ENCODE measurements at places on chromosomes 16 and 17. TPM values are rescaled to one million over a fixed set of nuclear protein-coding genes. Genes with fewer than 3 reads are reported as not detected.
A peak's percentile ranks its signal among the peaks of the same experiment; 100 is the strongest.

DNA sequence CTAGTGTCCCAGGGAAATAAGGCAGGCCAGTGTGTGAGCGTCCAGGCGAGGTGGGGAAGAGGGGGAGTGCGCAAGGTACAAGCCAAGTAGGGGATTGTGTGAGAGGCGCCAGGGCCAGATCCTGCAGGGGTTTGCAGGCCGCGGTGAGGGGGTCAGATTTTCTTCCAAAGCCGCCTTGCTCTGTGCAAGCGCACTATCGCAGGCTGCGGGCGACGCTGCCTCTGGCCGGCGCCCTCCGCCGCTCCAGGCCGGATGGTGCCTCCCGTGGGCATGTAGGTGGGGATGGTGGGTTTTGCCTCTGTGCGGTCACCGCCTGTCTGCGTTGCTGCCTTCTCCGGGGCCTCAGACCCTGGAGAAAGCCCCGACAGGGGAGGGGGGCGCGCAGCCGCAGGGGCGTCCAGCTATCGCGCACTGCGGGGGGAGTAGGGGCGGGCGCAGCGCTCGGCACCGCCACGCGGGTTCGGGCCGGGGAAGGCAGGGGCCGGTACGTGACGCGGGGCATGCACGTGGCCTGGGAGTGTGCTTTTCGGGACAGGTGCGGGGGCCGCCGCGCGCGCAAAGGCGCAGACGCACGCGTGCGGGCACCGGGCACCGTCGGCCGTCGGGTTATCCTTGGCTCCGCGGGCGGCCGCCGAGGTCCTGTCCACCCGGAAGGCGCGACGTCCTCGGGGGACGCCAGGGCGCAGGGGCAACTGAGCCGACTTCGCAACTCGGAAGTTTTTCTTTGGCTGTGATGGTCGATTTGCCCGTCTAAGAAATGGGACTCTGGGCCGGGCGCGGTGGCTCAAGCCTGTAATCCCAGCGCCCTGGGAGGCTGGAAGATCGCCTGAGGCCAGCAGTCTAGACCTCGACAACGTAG is 1.1 kb upstream of the HAPSTR1 start:
- no peak for DNase-seq

- DNase-seq = peak; percentile 63
Measured at GRCh38 chr17:50151937-50152547, 1.6 kb upstream of the PPP1R9B start.

Gene RGS9
- 2.0 TPM for total RNA-seq

DNA sequence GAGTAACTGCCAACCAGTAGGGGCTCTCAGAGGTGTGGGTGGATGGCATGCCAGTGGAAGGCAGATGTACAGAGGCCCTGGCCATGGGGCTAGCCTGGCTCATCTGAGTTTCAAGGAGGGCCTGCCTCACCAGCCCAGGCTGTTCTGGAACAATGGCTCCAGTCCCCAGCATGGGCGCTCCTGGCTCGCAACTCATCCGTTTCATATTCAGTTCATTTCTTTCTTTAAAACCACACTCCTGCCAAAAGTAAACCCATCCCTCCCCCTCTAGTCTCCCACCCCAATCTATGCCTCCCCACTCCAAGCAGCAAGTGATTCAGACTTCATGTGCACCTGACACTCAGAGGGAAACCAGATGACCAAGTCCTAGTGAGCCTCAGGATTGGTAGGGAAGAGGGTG is 2.4 kb downstream of the CCL13 start:
- DNase-seq = no peak

Gene UNC119
- 22.6 TPM for total RNA-seq

- no peak for DNase-seq
Measured at GRCh38 chr16:86952769-86953168, 364.4 kb downstream of the C16orf95 start.

DNA sequence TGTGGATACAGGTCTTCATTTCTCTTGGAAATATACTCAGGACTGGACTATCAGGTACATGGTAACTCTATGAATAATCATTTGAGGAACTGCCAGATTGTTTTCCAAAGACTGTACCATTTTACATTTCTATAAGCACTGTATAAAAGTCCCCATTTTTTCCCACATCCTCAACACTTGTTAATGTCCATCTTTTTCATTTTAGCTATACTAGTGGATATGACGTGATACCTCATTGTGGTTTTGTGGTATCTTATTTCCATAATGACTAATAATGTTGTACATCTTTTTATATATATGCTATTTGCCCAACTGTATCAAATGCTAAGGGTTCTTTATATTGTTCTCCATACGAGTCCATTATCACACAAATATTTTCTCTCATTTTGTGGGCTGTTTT is 22.9 kb downstream of the NUP88 start:
- no peak for DNase-seq

- peak; percentile 81 for DNase-seq
Measured at GRCh38 chr17:48671697-48672171, 45.6 kb upstream of the HOXB9 start.

Data from omental fat pad (tissue), 4 donors.